ENCODE measurements at places on chromosomes 1 and 21.

- DNase-seq, result no peak
Observed at GRCh38 chr1:77597310-77597709, 85.1 kb downstream of the ZZZ3 start.

DNA sequence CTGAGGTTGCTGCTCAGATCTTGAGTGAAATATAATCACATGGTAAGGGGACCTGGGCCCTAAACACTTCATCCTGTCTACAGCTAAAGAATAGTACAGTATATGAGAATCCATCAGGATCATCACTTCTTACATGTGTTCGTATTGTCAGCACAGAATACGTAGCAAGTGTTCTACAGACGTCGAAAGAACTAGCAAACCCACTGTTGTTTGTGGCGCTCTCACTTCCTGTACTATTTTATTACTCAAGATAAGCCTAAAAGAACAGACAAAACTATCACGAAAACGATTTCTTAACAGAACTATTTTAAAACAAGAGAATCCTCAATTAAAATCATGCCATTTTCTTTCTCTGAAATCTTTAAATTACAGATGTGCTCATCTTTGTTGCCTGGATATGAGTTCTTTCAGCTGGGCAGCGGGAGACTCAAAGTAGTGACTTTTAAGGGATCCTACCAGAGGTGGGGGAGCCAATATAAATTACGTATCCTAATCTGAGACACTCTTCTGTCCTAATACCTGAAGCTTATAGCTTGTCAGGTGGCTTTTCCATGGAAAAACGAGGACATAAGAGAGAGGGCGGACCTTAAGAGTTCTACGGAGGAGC is 724 bp downstream of the ST7L start:
- DNase-seq, result no peak

DNA sequence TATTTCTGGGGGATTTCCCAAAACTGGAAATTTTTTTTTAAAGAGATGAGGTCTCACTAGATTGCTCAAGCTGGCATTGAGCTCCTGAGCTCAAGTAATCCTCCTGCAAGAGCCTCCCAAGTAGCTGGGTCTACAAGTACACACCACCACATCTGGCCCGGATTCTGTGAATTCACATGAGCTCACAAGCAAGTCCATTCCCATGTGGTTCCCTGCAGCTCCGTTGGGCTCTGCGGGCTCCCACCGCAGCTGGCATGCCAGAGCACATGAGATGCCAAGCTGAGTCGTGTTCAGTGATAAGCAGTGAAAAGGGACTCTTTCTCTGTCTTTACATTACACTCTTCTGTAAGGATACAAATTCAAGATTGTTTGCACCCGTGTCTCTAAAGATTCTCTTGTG is 21.9 kb upstream of the TTF2 start:
- DNase-seq, result no peak

DNA sequence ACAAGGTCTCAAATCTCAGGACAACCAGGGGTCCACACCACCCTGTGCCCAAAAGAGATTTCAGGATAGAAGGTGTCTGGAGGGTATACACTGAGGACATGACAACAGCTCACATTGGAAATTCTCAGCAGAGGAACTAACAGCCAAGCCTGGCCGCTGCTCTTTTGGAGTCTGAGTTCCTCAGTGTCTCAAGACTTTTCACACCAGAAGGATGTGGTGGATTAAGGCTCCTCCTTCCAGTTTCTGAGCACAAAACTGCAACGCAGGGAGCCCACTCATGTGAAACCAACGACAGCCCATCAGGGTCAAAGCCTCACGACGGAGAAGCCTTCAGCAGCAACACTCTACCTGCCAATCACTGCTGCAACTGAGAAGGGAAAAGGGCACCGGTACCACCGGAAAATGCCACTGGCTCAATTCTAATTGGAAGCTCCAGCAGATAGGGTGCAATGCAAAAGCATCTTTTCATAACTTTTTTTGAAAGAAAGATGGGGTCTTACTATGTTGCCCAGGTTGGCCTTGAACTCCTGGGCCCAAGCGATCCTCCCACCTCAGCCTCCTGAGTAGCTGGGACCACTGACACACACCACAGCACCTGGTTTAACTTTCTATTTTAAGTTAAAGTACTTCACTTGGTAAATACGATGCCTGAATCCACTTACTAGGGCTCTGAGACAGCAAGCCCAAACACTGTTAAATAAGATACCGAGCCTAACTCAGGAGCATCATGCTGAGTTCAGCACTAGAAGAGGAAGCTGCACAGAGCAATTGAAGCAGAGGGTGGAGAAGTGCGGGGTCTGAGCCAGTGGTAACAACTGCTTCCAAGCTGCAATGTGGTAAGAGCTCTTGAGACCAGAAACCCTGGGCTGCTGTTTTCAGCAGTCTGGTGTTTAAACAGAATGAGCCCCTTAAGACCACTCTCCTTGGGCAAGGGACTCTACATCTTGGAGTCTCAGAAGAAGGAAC is 7.8 kb downstream of the CAPZB start:
- DNase-seq, result peak; percentile 35

DNA sequence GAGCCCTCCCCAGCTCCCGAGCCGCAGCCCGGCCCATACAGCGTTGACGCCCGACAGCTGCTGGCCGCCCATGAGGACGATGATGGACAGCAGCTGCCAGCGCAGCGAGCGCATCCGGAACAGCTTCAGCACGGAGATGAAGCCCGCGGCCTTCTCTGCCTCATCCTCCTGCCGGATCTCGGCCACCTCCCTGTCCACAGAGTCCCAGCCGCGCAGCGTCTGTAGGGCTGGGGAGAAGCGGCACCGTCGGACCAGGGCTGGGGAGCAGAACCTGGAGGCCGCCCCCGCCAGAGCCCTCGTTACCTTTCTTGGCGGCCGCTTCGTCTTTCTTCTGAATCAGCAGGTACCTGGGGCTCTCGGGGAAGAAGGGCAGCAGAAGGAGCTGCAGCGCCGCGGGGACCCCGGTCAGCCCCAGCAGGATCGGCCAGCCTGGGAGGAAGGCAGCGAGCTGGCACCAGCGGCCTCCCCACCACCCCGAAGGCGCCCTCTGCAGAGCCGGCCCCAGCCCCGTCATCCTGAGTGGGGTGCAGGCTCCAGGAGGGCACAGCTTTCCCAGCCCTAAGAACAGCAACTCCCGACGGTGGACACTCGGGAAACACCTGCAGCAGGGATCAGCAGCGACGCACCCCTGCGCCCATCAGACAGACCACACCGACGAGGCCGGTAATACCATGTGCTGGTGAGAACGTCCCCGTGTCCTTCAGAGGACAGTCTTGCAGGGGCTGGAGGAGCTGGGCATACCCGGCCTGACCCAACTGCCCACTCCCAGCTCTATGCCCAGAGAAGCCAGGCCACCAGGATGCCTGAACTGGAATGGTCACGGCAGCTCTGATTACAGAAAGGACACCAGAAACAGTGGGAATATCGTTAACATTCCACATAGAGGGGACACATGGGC is 13.8 kb upstream of the SLC2A7 start:
- no peak for DNase-seq

DNA sequence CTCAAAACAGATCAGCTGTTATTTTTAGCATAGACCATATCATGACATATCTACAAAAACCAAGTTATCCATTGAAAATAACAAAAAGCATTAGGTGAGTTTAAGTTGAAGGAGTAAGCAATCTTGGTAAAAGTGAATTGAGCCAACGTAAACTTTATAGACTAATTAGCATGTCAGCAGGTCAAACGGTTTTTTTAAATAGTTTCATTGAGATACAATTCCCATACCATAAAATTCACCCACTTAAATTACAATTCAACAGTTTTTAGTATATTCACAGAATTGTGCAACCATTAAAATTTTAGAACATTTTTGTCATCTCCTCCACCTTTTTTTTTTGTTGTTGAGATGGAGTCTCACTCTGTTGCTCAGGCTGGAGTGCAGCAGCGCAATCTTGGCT is 92.1 kb downstream of the TGFBR3 start:
- no peak for DNase-seq

GRCh38 chr21:45202344-45202743 is 85.4 kb downstream of the POFUT2 start:
- DNase-seq, result no peak

DNA sequence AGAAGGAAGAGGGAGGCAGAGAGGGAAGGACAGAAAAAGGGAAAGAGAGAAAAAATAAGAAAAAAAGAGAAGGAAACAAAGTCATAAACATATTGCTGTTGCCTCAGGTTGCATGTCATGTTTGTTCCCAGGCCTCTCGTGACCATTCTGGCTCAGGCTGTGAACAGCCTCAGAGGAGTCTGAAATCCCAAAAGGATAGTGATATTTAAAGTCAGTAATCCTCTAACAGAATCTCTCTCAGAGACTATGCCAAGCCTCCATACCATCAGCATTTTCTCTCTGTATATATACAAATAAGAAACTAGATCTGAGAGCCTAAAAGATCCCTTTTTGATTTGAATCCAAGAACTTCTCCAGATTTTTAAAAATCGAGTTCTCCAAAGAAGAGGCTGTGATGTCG is 35.2 kb downstream of the GORAB start:
- DNase-seq, result no peak

DNA sequence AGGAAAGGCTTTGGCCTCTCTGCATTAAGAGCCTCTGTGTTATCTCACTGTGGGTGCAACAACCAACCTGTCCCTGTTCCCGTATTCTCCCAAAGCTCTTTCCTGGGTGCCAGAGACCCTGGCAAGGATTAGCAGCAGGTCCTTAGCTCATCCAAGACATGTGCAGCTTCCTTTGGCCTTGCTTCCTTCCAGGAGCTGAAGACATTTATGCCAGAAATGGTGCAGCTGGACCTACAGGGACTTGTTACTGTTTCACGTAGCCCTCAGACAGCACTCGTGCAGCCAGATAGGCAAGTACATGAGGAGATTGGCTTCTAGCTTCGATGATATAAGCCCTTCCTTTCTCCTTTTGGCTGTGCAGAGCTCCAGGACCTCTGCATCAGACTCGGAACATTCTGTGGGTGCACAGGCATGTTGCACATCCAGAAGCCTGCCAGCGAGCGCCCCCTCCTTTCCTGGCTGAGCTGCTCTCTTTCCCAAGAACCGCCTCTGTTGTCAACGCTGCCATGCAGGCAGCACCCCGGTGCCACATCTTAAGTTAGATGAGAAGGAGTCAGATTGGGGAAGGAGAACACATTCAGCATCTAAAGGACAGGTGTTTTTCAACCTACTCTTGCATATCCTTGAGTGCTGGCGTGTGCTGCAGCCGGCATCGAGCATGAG is 284.5 kb upstream of the PLXNA2 start:
- peak; percentile 88 for DNase-seq

GRCh38 chr1:107659961-107660360 is 305.0 kb downstream of the VAV3 start:
- DNase-seq, result peak; percentile 48

GRCh38 chr1:208170252-208170651 is 73.9 kb downstream of the PLXNA2 start:
- no peak for DNase-seq

DNA sequence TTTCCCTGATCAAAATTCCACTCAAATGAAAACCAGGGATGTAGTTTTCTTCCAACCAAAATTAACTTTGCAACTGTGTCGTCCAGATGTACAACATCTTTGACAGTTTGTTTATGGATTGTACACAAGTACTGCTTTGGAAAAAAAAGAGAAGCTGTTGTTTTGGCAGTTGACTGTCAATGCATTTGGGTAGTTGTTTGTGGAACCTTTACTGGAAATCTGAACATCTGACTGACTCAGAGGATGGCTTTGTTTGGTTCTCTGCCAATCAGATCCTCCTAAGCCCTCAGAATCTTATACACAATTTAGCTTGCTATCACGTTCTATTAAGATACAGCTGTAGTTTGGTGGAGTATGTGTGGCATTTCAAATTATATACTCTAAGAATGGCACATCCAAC is 195.0 kb downstream of the KCNK2 start:
- no peak for DNase-seq

- DNase-seq, result no peak
Observed at GRCh38 chr1:227192163-227192562, 126.1 kb downstream of the CDC42BPA start.

DNA sequence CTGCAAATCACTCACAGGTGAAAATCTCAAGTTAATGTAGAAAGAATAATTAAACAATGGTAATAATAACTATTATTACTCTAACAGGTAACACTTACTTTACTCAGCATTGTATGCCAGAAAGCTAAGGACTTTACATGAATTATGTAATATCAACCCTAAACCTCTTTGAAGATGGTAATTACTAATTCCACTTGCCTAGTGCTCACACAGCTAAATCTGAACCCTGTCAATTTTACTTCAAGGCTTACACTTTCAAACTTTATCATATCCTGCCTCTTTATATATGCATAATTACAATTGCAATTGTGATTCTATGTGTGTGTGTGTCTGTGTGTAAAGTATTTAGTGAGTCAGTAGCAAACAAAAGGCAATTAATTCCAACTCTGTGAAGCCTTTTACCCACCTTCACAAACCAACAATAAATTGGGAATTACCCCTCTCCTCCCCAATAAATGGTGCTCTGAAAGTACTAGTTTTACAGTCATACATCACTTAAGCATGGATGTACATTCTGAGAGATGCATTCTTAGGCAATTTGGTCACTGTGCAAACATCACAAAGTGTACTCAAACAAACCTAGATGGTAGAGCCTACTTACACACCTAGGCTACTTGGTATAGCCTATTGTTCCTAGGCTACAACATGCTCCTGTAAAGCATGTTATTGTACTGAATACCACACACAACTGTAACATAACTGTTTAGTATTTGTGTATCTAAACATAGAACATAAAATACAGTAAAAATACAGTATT is 5.9 kb downstream of the ZNF644 start:
- no peak for DNase-seq

- no peak for DNase-seq
Observed at GRCh38 chr1:227742738-227743715, 7.8 kb downstream of the SNAP47 start.

DNA sequence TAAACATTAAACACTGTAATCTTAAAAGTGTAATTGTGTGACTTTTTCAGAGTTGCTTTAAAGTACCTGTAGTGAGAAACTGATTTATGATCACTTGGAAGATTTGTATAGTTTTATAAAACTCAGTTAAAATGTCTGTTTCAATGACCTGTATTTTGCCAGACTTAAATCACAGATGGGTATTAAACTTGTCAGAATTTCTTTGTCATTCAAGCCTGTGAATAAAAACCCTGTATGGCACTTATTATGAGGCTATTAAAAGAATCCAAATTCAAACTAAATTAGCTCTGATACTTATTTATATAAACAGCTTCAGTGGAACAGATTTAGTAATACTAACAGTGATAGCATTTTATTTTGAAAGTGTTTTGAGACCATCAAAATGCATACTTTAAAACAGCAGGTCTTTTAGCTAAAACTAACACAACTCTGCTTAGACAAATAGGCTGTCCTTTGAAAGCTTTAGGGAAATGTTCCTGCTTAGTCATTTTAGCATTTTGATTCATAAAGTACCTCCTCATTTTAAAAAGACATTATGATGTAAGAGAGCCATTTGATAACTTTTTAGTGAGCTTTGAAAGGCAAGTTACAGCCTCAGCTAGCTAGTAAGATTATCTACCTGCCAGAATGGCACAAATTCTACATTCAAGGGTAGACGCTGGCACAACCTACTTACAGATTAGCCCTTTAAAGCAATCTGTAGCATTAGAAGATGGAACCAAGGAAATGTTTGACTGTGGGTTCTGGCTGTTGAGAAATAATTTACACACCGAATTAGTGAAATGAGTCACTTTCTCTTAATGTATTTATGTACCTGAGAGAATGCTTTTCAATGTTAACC is 9.4 kb downstream of the SOD1 start:
- DNase-seq, result no peak

Measured in putamen (tissue), 1 donor.